SHP77 treated with DMSO at 0.1 percent for 48 hours (cell line): ENCODE measurements at places on chromosomes 7 and 10.

GRCh38 chr10:129278686-129279085 lies 188.4 kb upstream of the MGMT start:
- no peak for DNase-seq

DNA sequence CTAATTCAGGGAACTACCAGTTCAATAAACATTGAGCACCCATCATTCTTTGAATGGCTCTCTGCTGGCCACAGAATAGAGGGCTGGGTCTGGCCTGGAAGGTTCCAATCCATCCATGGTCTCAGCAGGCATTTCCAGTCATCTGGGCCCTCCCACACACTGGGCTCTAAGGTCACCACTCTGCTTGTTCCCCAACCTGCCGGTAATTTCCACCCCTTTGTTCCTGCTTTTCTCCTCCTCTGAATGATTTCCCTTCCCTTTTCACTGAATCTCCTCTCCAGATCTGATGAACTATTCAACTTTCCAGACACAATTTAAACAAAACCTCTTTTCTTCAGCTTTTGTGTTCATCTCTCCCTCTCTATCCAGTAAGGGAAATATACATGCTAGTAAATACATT lies 2.6 kb downstream of the BZW2 start:
- DNase-seq = no peak

GRCh38 chr10:92068900-92069299 lies 145.3 kb downstream of the BTAF1 start:
- no peak for DNase-seq

- DNase-seq = no peak
Measured at GRCh38 chr10:59880971-59881510, 25.3 kb downstream of the CCDC6 start.

- no peak for DNase-seq
Measured at GRCh38 chr10:28593811-28594210, 60.9 kb downstream of the WAC start.

DNA sequence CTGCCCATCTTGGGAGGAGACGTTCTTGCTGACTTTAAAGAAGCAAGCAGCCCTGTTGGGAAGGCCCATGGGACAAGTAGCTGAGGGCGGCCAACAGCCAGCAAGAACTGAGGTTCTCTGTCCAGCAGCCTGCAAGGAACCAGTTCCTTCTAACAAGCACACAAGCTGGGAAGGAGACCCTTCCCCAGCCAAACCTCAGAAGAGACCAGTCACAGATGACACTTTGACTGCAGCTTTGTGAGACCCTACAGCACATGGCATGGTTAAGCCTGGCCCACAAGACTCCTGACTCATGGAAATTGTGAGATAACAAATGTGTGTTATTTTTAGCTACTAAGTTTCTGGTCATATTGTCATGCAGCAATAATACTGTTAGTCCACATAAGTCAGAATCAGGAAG lies 99.9 kb downstream of the PRLHR start:
- DNase-seq = no peak

GRCh38 chr7:17005271-17005670 lies 123.5 kb upstream of the AGR3 start:
- no peak for DNase-seq

GRCh38 chr7:68720697-68721096 lies 877.6 kb upstream of the AUTS2 start:
- DNase-seq = no peak

DNA sequence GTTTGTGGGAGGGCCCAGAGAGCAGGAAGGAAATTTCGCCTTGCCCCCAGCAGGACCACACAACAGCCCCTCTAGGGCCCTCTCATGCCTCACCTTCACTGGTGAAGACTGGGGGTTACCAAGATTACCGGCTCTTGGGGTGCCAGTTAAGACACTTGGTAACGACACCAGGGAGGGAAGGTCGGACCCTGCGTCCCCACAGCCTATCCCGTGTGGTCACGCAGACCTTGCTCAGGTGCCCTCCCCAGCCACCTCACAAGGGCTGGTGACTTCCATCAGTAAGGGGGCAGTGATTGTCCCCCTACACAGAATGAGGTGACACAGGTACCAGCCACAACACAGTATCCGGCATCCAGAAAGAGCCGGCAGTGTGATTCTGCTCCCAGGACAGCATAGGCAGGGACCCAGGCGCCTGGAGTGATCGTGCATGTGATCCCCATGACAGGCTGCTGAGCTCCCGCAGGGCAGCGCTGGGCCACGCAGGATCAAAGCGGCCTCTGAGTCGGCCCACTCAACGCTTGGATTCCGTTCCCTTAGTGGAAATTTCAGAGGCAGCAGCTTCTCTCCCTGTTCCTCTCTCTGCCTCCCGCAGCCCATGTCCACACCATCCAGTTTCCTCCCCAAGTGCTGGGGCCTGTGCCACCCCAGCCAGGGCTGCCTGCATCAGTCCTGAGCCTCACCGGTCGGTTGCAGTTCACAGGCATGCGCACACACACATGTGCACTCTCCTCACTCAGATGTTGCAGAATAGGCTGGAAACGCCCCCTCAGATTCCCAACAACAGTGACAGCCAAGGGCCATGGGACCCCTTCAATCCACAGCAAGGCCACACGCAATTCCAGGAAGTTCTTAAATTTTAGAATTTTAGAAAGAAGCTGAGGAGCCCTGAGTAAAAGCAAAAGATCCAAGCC lies 35.8 kb downstream of the CAMK2B start:
- DNase-seq = no peak

GRCh38 chr10:112793202-112793921 lies 156.7 kb upstream of the TCF7L2 start:
- peak; percentile 14 for DNase-seq

- no peak for DNase-seq
Measured at GRCh38 chr10:120077707-120078492, 185.4 kb downstream of the SEC23IP start.

- DNase-seq = no peak
Measured at GRCh38 chr10:100282907-100283306, 3.6 kb downstream of the BLOC1S2 start.

DNA sequence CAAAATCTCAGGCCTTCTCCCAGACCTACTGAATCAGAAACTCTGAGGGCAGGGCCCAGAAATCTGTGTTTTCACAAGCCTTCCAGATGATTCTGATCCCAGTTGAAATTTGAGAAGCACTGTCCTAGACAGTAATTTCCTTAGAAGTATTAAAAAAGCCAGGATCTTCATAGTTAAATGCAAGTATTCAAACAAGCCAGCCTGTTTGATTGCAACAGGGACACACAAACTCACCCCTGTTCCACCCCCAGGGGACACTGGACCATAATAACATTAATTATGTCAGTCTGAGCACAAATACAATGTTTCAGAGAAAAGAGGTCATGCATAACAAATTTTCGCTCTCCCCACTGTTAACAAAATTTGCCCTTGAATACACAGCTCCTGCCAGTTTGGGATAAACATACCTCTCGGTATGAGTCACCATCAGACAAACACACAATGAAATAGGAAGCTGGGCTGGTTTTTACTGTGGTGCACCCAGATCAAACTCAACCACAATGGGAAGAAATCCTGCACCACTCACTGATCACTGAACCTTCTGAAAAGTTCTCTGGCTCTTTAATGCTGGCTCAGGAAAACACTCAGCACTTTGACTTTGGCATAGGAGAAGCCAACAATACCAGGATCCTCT lies 34.3 kb downstream of the ABLIM1 start:
- DNase-seq = no peak

- DNase-seq = no peak
Measured at GRCh38 chr10:118370499-118370898, 28.4 kb upstream of the FAM204A start.

- no peak for DNase-seq
Measured at GRCh38 chr10:34433241-34434076, 381.6 kb downstream of the PARD3 start.

- DNase-seq = no peak
Measured at GRCh38 chr7:155860840-155861479, 48.7 kb upstream of the SHH start.

- no peak for DNase-seq
Measured at GRCh38 chr10:15378569-15378968, 7.5 kb upstream of the FAM171A1 start.

DNA sequence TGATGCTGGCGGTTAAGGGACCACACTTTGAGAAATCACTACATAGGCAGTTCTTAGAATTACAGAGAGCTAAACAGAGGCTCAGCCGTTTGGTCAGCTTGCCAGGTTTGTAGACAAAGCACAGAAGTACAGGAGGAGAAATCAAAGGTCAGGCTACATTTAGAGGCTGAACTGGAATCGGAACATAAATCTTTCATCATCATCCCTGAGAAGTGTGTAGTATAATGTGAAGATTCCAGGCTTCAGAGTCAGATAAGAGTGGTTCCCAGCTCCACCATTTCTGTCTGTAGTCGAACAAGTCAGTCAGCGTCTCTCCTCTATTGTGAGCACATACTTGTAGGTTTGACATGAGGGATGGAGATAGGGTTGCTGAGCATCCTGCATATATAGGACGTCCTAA lies 18.9 kb downstream of the CDK1 start:
- no peak for DNase-seq

GRCh38 chr10:6396226-6396625 lies 183.8 kb downstream of the PRKCQ start:
- DNase-seq = no peak

- DNase-seq = no peak
Measured at GRCh38 chr10:113426181-113426877, 126.5 kb upstream of the HABP2 start.

GRCh38 chr10:32156031-32156495 lies 99.8 kb upstream of the KIF5B start:
- DNase-seq = no peak

GRCh38 chr7:155917836-155918430 lies 105.7 kb upstream of the SHH start:
- DNase-seq = no peak

- no peak for DNase-seq
Measured at GRCh38 chr10:67622984-67623383, 73.0 kb downstream of the CTNNA3 start.

DNA sequence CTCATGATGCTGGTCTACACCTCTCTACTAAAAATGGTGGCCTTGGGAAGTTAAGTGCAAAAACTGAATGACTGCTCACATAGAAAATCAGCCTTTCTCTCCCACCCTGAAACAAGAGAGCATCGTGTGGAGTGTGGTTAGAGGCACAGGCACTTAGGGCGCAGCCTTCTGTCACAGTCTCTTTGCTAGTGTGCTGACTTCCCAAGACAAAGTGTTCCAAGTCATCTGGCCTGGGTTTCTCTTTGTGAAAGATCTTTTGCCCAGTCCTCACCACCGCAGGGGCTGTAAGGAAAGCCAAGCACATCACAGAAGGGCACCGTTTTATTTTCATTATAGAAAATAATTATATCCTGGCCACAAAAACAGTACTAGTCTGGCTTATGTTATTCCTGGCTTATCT lies 12.5 kb downstream of the STN1 start:
- DNase-seq = no peak

GRCh38 chr10:71608819-71609768 lies 110.5 kb downstream of the C10orf105 start:
- no peak for DNase-seq

DNA sequence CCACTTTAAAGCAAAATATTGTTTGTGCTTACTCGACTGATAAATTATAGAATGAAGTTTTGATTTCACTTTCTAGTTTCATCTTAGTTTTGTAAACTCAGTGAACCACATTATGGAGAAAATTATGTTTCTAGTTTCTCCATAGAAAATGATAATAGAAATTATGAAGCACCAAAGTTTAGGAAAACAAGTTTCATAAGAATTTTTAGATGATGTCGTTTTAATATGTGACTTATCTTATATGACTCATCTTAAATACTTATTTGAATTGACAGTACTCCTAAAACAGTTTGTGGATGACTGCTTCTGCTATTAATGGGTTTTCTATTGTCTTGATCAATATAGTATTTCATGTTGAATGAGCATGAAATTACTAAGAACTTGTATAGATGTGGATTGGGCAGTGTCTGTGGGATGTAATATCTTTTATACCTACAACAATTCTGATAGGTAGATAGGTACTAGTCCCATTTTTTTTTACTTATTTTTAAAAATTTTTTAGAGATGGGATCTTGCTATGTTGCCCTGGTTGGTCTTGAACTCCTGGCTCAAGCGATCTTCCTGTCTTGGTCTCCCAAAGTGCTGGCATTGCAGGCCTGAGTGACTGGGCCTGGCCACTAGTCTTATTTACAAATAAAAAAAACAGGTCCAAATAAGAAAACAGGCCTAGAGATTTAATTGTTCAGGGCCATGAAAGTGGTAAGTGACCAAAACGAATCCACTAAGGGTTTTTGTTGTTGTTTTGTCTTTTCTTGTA lies 3.7 kb downstream of the HBP1 start:
- no peak for DNase-seq

DNA sequence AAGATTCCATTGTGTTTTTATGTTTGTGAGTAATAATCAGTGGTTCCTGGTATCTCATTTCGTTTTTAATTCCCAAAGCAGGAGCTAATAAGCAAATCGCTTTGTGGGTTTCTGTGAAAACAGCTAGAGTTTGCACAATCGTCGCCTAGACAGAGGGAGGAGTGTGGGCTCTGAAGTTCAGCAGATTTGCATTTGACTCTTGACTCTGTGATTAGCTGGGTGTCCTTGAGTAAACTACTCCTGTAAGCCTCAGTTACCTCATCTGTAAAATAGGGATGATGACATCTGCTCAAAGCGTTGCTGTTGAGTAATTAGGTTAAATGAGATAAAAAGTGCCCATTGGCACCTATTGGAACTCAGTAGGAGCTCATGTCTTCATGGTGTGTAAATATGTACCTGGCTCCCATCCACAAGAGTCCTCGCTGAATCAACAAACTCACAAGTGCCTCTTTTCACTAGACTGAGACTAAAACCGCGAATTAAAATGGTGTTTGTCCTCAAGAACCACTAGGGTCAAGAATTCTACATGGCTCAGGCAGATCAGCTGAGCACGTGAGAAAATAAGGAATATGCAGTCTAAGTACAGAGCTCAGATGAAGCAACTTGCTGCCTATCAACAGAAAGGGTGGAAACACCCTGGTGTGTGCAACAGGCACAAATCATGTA lies 385.8 kb upstream of the C7orf33 start:
- peak; percentile 47 for DNase-seq

DNA sequence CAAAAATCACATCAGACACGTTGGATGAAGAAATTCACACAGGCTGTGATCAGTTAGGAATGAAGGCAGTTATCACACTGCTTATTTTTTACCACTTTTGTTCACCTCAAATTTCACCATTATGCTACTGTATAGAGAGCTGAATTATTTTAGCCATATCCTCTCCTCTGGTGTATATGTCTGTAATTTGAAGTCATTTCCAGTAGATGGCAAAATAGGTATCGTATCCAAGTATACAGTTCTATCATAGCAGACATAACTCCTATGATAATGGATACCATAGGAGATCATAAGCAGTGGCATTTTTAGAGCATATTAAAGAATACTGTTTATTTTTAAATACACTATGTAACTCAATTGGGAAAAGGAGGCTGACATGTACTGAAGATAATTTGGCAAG lies 909.7 kb downstream of the DNAJB9 start:
- no peak for DNase-seq

- no peak for DNase-seq
Measured at GRCh38 chr7:39754326-39755120, 131.2 kb downstream of the RALA start.
